NCI-H345 (cell line): ENCODE measurements at places on chromosomes 2 and 18.

GRCh38 chr2:202109139-202109736 lies 36.2 kb downstream of the KIAA2012 start:
- DNase-seq: no peak

- no peak for DNase-seq
These were observed 108.2 kb upstream of the CAPN13 start for GRCh38 chr2:30915486-30915885.

DNA sequence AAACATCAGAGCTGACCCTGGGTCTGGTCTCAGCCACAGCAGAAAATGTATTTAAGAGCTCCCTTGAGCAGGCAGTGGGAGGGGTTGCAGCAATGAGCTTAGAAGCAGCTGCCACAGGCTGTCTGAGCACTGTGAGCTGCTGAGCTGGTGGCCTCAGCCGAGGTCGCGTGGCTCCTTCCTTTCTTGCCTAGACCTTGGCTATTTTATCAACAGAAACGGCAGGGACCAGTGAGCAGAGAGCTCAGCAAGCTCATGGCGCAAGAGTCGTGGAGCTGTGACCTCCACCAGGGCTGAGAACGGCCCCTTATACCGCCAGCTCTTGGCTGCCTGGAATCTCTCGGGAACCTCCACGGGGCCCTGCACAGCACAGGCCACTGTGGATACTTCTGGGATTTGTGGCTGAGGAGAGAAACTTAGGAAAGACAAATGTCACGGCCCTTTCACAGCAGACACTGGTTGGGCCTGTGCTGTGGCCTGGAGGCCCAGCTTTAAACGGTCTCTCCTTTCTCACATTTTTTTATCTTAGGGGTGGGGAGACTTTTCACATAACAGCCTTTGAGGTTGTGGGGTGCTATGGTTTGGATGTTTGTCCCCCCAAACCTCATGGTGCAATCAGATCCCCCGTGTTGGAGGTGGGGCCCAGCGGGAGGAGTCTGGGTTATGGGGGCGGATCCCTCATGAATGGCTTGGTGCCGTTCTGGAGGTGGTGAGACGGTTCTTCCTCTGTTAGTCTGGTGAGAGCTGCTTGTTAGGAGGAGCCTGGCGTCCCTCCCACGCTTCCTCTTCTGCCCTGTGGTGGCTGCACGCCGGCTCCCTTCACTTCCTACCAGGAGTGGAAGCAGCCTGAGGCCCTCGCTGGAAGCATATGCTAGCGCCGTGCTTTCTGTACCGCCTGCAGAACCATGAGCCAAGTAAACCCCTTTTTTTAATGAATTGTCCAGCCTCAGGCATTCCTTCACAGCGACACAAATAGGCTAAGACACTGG lies 1.7 kb downstream of the ALLC start:
- DNase-seq: peak; percentile 21

DNA sequence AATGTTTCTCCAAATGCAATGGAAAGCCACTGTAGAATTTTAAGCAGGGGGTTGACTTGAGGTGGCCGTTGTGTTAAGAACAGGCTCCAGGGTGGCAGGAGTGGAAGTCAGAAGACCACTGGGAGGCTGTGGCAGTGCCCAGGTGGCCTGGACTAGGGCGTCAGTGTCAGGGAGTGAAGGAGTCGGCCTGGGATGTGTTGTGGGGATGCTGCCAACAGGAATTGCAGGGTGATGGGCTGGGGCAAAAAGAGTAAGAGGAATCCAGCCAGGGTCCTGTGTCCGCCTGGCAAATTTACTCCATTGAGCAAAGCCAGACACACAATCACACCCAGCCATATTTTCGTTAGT lies 55.1 kb downstream of the ACAA2 start:
- no peak for DNase-seq

DNA sequence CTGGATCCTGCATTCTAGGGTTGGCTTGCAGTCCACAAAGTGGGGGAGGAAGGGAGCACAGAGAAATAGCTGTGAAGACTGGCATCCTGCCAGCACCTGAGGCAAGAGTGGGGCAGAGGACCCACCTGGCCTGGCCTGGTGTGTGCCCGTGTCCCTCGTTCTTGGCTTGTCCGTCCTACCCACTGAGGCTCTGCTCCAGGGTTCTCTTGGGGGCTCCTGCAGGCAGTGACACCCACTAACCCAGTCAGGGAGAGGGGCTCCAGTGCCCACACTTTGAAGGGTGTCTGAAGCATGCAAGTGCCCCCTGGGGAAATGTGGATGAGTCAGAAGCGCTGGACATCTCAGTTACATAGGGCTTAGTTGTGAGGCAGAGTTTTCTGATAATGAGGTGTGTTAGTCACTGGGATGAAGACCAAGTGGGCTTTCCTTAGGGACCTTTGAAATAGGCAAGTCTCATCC lies 79.4 kb downstream of the SLC4A3 start:
- peak; percentile 11 for DNase-seq

DNA sequence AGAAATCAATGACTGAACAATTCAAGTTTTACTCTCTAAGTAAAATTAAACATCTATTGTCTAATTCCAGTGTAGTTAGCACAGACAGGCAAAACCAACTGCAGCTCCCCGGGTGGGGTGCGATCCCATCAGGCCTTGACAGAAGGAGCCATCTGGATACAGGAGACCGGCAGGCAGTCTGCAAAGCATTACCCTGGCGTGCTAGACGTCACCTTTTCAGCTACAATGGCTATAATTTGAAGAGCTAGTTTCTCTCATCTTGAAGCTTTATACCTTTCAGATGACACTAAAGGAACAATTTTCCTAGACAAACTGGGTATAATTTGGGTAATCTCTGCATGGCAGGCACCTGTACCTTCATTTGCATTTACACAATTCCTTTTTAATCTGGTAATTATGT lies 761.5 kb upstream of the SOX11 start:
- no peak for DNase-seq

- DNase-seq: no peak
These were observed 24.2 kb upstream of the CPO start for GRCh38 chr2:206915121-206915520.

DNA sequence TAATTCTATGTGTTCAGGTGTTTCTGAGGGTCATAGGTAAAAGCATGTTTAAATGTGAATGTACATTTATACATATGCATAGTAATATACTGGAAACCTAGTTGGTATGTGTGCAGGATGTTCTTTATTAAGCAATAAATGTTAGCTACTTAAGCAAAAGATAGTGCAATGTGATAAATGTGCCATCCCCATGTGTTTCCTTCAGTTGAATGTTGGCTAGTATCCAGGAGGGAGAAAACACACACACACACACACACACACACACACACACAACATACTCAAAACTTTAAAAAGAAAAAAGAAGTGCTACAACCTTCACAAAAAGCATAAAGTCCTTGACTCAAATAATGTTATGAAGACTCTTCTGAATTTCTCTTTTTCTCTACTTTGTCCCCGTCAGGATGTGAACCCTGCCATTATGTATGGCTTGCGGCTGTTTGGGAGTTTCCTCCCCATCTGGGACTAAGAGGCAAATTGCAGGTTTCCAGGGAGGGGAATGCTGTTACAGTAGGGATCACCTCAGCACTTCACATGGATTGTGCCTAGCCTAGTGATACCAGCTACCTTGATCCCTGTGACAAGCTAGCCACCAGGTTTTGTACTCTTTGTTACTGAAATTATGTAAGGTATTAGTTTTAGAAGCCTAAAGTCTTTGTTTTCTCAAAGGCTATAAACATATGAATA lies 82.6 kb downstream of the IKZF2 start:
- no peak for DNase-seq

- DNase-seq: no peak
These were observed 29.0 kb upstream of the MAPRE3 start for GRCh38 chr2:26941486-26941885.
